ENCODE measurements at places on chromosomes 2 and 18. TPM values are rescaled to one million over a fixed set of nuclear protein-coding genes. Genes with fewer than 3 reads are reported as not detected.

The TUBA3E gene
- not detected for total RNA-seq

The FSHR gene
- total RNA-seq: not detected

- DNase-seq: no peak
These were observed 133.1 kb downstream of the COPS8 start for GRCh38 chr2:237218756-237219155.

- DNase-seq: no peak
These were observed 872.6 kb downstream of the BCL11A start for GRCh38 chr2:59680863-59681262.

GRCh38 chr18:45670281-45670962 is 53.6 kb upstream of the SLC14A1 start:
- DNase-seq: no peak

GRCh38 chr2:169090133-169090820 is 20.9 kb downstream of the DHRS9 start:
- no peak for DNase-seq

DNA sequence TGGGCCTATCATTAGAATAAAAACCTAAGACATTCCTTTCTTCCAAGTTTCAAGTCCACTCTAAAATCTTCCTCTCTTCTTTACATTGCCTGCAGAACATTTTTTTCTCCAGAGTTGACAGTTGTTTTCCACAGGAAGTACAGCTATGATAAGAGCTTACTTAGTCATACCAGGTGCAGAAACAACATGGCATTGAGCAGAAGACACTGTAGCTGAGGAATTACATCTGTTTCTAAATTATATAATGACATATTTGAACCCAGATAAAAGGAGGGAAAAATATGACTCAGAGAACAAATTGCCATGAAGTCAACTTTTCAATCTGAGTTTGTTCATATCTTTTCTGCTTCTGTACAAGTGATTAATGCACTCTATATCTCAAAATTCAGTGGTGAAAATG is 30.2 kb downstream of the CMPK2 start:
- DNase-seq: no peak

- peak; percentile 43 for DNase-seq
These were observed 27.0 kb downstream of the TMEM200C start for GRCh38 chr18:5868218-5868854.

- DNase-seq: no peak
These were observed 451.1 kb upstream of the POU3F3 start for GRCh38 chr2:104402825-104403224.

The FSIP2 gene
- 17.2 TPM for total RNA-seq

- no peak for DNase-seq
These were observed 19.3 kb upstream of the CSRNP3 start for GRCh38 chr2:165450156-165450555.

- no peak for DNase-seq
These were observed 72.7 kb downstream of the MAP2 start for GRCh38 chr2:209496586-209496982.

The SAG gene
- not detected for total RNA-seq

DNA sequence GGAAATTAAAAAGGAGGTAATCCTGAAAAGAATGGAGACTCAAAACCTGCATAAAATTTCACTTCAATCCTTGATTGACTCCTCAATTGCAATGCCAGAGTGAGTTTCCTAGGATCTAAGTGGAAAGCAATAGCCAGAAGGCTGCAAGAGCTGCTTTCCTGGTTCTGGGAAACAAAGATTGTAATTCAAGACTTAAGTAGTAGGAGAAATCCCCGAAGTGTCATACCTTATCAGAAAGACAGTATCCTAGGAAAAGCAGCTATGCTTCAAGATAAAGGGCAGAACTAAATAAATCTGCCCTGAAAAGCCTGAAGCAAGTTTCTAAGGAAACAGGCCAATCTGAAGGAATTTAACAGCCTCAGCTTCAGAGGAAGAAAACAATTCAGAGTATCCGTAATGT is 390.2 kb downstream of the DSC3 start:
- DNase-seq: no peak

- DNase-seq: no peak
These were observed 154.1 kb upstream of the HS6ST1 start for GRCh38 chr2:128472789-128473174.

DNA sequence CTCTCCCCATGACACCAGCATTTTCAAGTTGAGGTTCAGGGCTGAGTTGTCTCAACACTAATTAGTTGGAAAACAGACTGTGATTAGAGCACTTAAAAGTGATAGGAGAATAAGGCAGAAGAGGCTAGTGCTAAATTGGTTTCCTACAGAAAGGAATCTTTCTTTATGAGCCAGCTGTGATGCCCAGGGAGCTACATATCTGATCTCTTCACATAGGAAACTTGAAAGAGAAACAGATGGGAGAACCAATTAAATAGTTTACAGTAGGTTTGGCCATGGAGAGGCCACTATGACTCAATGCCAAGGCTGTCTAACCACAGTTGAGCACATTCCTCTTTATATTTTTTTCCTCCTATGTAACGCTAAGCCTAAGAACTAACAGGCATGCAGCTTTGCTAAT is 418.3 kb upstream of the CYRIA start:
- no peak for DNase-seq

The GAREM1 gene
- total RNA-seq: 21.9 TPM

- no peak for DNase-seq
These were observed 25.7 kb downstream of the MDH1 start for GRCh38 chr2:63614448-63614968.

The BMP10 gene
- not detected for total RNA-seq

DNA sequence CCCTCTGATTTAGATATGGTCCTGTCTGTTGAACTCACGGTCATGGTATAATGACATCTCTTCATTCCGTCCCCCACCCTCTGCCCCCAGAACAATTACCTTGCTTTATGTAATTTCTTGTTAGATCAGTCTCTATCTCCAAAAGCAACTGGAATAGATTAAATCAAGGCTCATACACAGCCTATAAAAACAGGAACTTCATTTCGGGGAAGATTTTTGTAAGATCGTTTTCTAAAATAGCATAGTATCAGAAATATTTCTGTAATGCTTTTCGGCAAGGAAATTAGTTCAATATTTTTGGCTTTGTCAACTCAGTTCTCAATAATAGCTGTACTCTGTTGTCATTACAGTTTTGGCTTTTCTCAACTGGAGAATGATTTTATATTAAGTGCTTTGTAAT is 157.2 kb downstream of the FMNL2 start:
- DNase-seq: no peak

DNA sequence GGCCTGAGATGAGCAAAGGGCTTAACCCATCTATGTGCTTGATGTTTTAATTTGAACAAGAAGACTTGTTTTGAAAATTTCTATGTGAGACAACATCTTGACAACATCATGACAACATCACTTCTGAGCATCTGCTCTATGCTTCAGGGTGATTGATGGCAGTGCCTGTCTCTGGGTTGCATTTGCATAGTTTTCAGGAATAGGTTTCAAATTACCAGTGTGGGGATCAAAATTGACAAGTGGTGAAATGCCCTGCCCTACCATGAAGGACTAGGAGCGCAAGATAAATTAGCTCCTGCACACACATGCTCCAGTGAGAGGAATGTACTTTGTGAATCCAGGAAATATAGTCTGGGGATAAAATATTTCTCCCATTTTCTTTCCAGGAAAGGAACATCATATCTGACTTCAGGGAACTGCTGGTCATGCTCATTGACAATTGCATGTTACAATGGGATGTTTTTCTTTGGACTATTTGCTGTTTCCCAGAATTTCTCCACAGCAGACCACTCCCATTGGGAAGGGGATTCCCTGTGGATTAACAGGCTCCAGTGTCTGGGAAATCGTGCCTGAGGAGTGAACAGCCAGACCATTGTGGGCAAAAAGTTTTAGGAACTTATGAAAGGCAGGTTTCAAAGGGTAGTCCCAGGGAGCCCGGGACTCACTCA is 45.3 kb upstream of the IL1R2 start:
- DNase-seq: no peak

- no peak for DNase-seq
These were observed 117.5 kb upstream of the SNTG2 start for GRCh38 chr2:833180-833579.

DNA sequence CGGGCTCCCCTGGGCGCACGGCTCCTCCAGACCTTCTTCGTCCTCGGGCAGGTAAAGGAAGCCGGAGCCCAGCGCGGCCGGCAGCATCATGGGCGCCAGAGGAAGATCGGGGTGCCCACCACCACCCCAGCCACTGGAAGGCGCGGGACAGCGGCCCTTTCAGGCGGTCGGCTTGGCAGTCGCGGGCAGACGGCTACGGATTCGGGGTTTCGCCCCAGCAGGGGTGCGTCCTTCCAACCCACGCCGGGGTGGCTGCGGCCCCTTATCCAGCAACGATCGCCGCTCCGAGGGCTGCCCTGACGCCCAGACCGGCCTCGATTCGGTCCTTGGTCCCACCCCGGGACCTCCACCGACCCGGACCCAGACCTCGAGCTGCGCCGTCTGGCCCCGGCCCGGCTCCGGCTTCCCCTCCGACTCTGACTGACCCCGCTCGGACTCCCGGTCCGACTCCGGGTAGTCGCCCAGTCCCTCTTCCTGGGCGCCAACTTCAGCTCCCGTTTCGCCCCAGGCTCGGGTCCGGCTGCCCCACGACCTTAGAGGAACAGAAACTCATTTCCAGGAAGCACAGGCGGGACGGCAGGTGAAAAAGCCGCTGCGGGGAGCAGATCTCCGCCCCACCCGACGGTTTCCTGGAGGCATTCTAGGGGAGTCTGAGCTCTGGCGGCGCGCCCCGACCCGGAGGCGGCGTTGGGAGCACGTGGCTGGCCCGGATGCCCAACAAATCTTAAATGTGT is 30.2 kb upstream of the SSB start:
- peak; percentile 38 for DNase-seq

- no peak for DNase-seq
These were observed 13.3 kb upstream of the ACTR2 start for GRCh38 chr2:65214361-65214760.

DNA sequence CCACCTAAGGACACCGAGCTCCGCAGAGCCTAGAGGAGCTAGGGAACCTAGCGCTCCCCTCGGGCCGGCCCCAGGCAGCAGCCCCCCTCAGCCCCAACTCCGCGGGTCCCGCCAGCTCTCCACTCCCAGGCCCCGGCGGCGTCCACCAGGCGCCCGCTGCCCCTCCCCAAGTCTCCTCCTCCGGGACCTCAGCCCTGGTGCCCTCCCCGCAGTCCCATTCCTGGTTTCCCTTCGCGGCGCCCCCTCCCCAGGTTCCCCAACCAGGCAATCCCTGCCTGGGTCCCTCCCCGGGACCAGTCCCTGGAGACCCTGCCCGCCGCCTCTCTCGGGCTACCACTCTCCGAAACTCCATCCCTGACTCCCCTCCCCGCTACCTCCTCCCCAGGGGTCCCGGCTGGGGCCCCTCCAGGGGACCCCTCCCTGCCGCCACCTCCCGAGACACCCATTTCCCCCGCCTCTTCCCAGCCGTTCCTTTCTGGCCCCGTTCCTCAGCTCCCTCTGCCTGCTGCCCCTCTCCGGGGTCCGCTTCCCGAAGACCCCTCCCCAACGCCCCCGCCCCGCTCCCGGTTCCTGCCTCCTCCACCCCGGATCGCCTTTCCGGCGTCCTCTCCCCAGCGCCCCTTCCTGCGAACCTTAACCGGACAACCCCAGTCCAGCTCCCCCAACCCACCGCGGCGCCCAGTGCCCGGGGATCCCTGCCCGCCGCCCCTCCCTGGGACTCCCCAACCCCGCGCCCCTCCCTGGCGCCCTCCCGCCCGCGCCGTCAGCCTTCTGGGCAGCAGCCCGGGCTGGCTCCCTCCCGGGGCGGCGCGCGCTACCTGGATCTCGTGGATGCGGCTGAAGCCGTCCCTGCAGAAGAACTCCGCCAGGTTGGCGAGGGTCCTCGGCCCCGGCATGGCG is 678 bp downstream of the CYP27C1 start:
- no peak for DNase-seq

The EDAR gene
- 0.61 TPM for total RNA-seq

The CEBPZOS gene
- total RNA-seq: 33.9 TPM

DNA sequence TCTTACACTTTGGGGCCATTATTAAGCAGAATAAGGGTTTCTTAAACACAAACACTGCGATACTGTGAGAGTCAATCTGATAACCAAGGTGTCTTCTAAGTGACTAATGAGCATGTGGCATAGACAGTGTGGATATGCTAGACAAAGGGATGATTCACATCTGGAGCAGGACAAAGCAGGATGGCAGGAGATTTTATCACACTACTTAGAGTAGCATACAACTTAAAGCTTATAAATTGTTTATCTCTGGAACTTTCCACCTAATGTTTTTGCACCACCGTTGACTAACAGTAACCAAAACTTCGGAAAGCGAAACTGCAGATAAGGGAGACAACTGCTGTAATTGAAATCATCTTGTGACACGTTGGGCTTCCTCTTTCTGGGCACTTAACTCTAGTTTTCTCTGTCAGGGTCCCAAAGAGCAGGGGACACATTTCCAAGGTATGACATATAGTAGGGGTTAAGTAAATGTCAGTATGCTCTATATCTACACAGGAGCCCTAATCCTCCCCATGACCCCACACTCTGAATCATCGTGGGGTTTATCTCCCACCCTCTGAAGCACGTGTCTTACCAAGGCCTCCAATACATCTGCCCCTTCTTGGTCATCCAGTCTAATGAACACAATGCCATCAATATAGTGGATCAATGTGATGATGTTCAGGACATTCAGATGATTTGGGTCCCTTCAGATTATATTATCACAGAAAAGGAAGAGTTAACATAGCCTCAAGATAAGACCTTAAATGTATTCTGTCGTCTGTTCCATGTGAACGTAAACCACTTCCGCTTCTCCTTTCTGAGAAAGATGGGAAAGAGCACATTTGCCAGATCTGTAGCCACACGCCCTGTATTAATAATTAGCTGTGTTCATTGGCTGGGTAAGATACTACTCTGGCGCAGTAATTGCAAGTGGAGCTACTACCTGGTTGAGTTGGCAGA is 78.7 kb downstream of the FTCDNL1 start:
- DNase-seq: no peak

GRCh38 chr2:118784860-118785259 is 62.6 kb downstream of the EN1 start:
- no peak for DNase-seq

The EVX2 gene
- total RNA-seq: not detected

GRCh38 chr2:157250836-157251235 is 6.7 kb upstream of the GALNT5 start:
- peak; percentile 67 for DNase-seq
